ENCODE measurements at places on chromosomes 3 and 15.

DNA sequence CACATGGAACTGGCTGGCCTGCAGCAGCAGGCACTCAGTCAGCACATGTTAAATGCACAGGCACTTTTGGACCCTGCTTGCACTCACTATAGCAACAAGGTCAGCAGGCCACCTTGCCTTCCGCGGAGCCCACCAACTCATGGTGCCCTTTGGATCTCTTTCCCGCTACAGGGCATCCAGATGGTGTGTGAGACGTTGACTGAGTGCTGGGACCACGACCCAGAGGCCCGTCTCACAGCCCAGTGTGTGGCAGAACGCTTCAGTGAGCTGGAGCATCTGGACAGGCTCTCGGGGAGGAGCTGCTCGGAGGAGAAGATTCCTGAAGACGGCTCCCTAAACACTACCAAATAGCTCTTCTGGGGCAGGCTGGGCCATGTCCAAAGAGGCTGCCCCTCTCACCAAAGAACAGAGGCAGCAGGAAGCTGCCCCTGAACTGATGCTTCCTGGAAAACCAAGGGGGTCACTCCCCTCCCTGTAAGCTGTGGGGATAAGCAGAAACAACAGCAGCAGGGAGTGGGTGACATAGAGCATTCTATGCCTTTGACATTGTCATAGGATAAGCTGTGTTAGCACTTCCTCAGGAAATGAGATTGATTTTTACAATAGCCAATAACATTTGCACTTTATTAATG is 85.0 kb downstream of the TGFBR2 start:
- peak; percentile 15 for DNase-seq

DNA sequence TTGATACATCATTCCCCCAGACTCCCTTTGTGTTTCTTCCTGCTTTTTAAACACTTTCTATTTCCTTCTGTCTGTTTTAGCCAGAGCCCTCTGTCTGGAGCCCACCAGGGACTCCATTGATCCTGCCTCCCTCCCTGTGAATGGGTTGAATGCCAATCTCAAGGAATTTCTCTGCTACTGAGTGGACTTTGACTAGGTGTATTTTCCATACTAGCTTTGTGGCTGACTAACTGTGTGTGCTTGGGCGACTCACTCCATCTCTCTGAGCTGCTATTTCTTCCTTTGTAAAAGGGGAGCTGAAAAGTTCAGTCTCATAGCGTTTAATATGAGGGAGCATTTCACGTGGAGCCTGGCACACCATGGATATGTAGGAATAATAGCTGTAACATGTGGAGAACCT is 98.8 kb downstream of the EEFSEC start:
- DNase-seq: no peak

DNA sequence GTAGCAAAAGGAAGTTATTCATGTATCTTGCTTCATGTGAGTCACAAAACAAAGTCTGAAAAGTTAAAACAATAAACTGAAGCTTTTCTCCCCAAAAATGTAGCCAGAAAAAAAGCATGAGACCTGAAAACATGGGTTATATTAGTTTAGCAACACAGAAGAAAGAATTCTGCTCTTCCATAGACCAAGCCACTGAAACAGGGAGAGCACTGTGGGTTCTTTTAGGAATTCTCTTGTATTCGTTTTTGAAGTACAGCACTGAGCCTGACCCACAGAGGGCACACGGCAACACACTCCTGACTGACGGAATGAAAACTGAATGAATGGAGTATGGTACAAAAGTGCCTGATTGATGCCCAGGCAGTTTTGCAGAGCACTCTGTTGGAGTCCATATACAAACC is 66.6 kb downstream of the TM4SF4 start:
- DNase-seq: no peak

- DNase-seq: no peak
Observed at GRCh38 chr15:56987286-56987685, 68.8 kb downstream of the TCF12 start.

GRCh38 chr3:150384296-150385212 is 23.5 kb upstream of the TSC22D2 start:
- no peak for DNase-seq

DNA sequence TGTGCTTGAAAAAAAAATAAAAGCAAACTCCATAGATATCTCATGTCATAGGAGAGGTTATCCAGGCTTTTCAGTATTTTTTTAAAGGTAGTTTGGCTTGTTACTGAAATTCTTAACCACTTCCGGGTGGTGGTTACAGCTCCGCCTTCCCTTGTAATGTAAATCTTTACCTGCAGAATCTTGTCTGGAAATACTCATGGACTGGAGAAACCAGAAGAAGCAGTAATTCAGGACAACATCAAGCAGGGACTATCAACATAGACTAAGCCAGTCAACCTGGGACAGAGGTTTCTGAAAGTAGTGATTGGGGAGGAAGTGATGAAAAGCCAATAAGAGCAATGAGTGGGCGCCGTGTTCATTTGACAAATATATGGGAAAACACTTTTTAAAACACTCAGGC is 78.9 kb upstream of the SKOR1 start:
- DNase-seq: no peak

GRCh38 chr15:101642361-101642760 is 9.8 kb downstream of the TM2D3 start:
- DNase-seq: peak; percentile 52

GRCh38 chr3:126468028-126468891 is 7.4 kb downstream of the ZXDC start:
- DNase-seq: peak; percentile 6

GRCh38 chr15:101102746-101103145 is 149.1 kb downstream of the CHSY1 start:
- no peak for DNase-seq

DNA sequence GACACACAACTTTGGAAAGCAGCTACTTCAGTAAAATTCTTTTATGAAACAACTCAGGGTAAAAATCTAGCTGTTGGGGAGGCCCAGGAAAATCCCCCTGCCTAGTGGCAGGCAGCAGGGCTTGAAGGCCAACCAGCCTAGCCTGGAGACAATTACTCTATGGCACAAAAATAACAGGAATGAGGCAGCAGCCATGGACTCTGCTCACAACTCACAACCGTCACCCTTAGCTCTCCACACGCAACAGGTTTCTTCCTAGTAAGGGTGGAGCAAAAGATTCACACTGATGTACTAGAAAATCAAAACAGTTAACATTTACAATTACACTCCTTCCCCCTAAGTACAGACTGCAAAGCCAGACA is 530 bp upstream of the FBXL22 start:
- DNase-seq: no peak

DNA sequence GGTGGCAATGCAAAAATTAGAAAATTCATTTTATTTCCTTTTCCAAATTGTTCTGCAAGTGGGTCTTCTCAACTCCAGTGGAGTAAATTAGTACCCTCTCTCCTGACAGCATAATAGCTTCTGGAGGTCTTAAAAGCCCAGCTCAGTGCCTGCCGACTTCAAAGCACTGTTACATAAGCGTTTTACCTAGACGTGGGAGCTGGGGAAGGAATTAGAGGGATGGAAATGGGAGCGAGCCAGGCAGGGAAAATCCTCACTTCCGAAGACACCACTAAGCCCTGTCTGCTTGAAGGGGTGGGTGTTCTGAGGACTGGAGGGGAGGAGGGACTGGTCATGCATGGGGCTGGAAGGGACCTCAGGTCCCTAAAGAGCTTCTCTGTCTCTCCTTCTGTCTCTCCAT is 77.2 kb upstream of the SLC6A1 start:
- DNase-seq: no peak

DNA sequence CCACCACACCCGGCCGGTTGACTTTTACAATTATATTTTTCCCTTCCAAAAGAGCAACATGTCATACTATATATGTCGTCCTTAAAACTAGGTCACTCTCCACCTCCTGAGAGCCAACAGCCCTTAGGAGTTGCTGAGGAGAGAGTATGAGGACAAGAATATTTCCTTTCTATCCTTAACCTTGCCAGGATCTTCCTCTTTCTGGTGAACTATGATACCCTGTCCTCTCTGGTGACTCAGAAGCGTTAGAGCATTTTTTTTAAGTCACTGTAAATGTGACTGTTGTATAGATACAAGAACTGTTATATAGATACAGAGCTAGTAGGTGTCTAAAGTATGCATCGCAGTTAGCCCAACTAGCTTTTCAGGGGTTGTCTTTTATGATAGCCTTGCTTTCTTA is 33.7 kb upstream of the MTHFS start:
- no peak for DNase-seq

DNA sequence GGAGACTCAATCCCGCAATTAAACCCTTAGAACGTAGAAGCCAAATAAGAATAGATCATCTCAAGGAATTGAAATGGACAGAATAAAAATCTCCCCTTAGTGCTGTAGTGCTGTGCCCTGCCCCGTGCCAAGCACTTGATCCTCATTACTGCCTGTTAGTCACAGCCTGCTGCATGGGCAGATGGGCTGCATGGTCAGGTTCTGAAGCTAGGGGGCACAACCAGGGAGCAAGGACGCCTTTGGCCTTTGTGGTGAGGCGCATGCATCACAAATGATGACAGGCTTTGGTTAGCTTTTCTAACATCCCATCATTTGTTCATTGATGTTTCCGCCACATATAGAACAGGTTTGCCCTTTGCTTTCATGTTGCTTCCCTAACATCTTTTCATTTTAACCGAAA is 336.3 kb upstream of the ADAMTS9 start:
- no peak for DNase-seq

DNA sequence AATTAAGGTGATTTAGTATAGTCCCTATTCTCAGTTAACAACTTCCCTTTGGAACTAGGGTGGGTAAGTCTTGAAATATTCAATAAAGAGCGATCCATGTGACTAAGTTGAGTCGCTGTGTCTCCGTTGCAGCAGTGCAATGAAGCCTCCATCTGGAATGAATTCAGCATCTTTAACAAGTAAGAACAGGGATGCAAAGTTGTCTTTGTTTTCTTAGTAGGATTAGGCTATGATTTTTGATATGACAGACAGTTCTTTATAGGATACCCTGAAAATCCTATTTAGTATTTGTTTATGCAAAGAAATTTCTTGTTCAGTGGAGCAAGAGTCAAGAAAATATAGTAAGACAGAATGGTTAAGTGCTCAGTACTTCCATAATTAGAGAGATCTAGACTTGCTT is 52.7 kb downstream of the RBMS3 start:
- DNase-seq: no peak

GRCh38 chr3:56862352-56863062 is 60.8 kb upstream of the ARHGEF3 start:
- no peak for DNase-seq

GRCh38 chr3:188431040-188431439 is 277.1 kb downstream of the LPP start:
- DNase-seq: no peak

GRCh38 chr3:139506766-139507165 is 30.4 kb upstream of the RBP2 start:
- DNase-seq: no peak

- DNase-seq: no peak
Observed at GRCh38 chr3:12073106-12073505, 68.9 kb downstream of the SYN2 start.

DNA sequence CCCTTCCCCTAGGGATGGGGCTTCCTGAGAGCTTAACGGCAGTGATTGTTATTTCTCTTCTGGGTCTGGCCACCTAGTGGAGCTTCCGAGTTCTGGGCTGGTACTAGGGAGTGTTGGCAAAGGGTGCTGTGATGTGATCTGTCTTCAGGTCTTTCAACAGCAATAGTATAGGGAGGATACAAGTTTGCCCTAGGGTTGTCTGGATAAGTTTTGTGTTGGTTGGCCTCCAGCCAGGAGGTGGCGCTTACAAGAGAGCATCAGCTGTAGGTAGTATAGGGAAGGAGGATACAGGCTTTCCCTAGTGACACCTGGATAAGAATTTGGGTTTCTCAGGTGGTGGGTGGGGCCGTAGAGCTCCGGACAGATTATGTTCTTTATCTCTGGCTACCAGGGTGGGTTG is 19.2 kb upstream of the CPOX start:
- peak; percentile 54 for DNase-seq

DNA sequence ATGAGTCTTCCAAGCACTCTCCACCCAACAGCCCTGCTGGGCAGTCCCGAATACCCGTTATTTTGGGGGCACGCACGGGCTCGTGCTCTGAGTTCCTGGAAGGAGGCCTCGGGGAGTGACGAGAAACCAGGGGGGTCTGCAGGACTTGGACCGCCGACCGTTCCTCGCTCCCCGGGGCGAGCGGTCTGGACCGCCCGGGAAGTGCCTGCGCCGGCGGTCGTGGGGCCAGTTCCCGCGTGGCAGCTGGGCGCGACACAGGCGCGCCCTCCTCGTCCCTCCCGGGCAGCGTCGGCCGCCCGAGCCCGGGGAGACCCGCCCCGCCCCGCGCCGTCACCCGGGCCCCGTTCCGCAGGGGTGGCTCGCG is 387 bp downstream of the GNB4 start:
- DNase-seq: peak; percentile 24

DNA sequence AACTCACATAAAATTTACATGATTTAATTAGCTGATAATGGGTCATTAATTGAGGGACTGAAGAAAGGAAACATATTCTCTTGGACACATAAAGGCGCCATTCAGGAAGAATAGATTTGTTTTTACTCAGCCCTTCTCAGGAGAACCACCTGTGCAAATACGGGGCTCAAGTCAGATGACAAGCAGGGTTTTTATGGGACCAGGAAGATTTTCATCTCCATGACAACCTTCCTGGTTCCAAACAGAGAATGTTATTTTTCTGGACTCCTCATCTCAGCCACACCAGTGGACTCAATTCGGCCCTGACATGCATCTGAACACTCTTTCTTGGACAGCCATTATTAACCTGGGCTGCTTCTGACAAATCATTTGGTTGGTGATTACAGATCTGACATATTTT is 120.5 kb downstream of the PDZRN3 start:
- no peak for DNase-seq

DNA sequence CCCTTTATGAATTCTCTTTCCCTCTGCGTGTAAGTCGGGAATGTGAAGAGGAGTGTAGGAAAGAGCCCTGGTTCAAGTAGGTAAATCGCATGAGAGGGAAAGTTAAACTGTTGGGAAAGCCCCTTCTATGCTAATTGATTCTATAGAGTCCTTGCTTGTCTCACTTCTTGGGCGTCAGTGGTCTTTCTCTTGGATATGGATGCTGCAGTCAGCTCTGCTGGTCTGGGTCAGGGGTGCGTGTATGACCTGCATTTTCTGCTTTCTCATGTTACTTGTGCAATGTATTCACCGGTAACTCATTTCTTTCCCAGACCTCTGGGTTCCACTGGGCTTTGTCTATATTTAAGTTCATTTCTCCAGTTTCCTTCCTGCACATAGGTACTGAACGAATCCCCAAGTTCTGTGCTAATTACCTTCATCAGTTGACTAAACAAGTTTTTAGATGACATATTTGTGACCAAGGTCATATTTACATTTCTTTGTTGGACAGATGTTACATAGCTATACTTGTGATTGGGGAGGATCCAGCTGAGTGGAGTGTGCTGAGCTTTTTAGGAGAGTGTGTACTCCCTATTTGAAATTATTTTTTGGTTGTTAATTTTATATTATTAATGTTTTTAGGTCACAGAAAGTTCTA is 1.4 kb downstream of the SETD5 start:
- no peak for DNase-seq

- DNase-seq: no peak
Observed at GRCh38 chr3:26894443-26894842, 271.9 kb downstream of the LRRC3B start.

- no peak for DNase-seq
Observed at GRCh38 chr15:29835301-29835700, 13.0 kb upstream of the TJP1 start.
